ENCODE measurements at places on chromosomes 11 and 22.

DNA sequence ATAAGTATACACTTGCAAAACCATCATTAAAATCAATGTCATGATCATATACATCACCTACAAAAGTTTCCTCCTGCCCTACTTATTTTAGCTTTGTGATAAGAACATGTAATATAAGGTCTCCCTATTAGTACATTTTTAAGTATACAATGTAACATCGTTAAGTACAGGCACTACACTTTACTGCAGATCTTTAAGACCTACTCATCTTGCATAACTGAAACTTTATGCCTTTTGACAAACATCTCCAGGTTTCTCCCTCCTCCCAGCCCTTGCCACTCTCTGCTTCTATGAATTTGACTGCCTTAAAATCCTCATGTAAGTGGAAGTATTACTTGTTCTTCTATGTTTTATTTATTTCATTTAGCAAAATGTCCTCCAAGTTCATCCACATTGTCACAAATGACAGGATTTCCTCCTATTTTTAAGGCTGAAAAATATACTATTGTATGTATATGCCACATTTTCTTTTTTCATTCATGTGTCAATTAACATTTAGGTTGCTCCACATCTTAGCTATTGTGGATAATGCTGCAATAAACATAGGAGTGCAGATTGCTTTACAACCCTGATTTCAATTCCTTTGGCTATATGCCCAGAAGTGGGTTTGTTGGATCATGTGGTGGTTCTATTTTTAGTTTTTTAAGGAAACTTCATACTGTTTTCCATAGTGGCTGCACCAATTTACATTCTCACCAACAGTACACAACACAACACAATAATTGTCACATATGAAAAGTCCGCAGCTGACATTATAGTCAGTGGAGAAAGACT is 471.1 kb upstream of the ANO3 start:
- no peak for DNase-seq

- no peak for DNase-seq
These were observed 32.8 kb downstream of the OR2AT4 start for GRCh38 chr11:75063741-75064314.

DNA sequence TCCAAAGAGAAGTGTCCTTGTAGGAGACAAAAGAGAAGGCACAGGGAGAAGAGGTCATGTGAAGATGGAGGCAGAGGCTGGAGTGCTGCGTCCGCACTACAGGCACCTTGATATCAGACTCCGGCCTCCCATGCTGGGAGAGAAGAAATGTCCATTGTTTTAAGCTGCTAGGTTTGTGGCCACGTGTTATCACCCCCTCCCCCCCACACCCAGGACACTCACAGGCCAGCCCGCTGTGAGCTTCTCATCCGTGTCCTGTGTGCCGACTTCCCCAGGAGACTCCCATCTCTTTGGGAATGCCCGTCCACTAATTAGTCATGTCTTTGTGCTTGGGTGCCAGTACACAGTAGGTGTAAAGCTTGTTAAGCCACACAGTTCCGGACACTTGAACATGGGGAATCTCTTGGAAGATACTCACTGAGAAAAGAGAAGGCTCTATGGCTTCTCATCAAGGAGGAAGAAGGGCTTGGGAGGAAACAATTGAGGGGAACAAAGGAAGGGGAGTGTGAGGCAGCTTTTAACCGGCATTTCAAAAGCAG is 1234.7 kb downstream of the TBC1D22A start:
- no peak for DNase-seq

- DNase-seq = no peak
These were observed 48.5 kb downstream of the MICAL2 start for GRCh38 chr11:12158909-12159308.

DNA sequence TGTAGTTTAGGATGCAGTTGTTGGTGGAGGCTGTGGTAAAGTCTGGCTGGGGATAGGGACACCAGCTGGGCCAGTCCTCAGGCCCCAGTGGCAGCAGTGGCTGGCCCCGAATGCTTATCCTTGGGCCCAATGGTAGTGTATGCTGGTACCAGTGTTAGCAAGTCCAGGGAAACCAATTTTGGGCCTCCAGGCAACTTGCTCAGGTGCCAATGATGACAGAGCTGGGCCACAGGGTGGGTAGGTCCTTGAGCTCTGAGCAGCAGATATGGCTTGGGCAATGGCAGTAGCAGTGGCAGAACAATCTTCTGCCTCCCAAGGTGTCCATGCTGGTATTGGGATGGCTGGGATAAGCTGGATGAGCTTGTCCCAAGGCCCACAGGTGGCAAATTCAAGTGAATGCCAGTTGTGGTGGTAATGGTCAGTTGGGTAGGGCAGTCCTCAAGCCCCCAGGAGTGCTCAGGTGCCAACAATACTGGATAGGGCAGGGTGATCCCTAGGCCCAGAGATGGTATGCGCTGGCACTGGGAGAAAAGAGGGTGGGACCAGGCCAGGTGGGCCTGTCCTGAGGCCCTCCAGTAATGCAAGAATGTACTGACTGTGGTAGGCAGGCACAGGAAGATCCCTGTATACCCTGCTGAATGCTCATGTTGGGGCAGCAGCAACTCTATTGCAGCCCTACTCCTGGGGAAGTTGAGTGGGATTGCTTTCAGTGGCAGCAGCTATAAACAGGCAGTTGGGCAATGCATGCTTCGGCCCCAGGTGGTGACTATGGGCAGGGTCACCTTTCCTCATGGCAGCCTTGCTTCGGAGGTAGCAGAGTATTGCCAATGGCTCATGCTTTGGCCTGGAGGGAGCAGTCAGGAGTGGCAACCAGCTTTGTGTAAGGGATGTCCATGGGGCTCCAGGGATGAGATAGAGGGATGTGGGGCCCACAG is 54.7 kb downstream of the KCNQ1OT1 start:
- no peak for DNase-seq

GRCh38 chr11:110772863-110773262 is 60.6 kb upstream of the ARHGAP20 start:
- DNase-seq = no peak

- no peak for DNase-seq
These were observed 300.3 kb downstream of the ST3GAL4 start for GRCh38 chr11:126655807-126656128.

DNA sequence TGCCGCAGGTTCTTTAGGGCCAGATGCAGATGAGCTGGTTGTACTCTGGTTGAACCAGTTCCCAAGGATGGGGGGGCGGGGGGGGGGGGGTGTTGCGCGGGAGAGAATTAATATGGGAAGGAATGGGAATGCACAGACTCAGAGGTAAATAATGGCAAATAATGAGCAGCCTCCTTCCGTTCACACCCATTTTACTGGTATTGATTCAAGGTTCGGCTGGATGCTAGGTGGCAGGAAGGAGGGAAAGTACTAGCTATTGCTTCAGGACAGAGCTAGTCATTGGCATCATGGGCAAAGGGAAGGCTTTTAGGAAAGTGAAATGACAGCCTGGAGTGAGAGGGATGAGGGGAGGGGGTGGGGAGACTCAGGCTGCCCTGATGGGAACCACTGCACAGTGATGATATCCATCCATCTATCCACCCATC is at the start of gene VSTM5:
TSS of gene VSTM5 (minus strand) at position 25 of the 425 bp plus-strand sequence. CDS start 116 bp downstream, outside the sequence.
- DNase-seq = no peak

- no peak for DNase-seq
These were observed 105.8 kb upstream of the BID start for GRCh38 chr22:17880020-17880419.

Measured in right lobe of liver (tissue), 6 donors.